ENCODE measurements at places on chromosomes 5 and 9.

DNA sequence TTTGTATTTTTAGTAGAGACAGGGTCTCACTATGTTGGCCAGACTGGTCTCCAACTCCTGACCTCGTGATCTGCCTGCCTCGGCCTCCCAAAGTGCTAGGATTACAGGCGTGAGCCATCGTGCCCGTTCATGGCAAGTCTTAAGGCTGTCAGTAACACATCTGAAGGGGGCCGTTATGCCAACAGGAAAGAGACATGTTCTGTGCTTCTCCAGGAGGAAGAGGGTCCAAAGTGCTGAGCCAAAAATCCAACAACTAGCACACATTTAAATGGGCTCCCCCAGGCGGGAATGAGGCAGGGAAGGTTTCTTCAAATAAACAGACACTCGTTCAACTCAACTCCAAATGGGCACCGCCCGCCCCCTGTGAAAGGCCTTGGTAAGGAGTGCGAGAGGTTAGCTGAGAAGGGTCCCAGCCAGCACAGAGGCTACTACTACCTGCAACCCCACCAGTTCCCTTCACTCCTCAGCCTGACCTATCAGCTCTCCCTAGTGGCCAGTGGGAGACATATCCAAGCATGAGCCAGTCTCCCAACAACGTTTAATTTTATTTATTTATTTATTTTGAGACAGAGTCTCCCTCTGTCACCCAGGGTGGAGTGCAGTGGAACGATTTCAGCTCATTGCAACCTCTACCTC is 84.1 kb upstream of the DMRT1 start:
- no peak for DNase-seq

DNA sequence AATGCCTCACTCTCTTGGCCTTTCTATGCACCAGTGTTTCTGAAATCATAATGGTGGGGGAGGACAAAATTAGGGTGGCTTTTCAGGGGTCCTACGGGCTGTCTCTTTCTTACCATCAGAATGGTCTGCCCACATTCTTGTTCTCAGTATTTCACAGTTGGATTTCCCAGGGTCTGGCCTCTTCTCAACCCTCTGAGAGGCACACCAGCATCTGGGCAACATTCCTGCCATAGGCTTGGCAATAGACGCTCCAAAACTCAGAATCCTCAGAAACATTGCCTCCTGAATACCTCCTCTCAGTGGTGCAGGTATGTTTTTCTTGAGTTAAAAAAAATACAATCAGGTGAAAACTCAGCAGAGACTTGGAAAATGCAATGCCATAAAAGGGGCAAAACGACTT is 358.3 kb downstream of the NTRK2 start:
- DNase-seq: no peak

DNA sequence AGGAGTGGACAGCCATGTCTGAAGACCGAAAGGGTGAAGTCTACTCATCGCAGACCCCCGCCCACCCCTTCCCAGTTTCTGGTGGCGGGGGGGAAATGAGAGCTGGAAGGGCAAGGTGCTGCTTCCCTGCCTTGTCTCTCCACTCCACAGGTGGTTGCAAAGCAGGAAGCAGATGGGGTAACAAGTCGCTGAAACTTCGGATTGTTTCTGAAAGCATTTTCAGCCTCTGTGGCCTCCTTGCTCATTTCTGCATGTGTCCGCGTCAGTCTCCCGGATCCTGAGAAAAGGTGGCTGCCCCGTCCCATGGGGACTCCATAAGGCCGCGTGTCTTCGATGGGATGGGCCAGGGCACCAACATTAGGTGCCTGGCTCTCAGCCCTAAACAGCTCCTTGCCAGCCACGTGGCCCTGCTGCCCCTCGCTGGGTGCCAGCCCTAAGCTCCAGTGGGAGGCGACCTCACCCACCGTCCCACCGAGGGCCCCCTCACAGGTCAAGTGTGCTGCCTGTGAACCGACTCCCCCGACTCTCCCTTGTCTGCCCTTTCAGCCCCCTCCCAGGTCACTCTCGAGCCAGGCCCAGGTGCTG is 971 bp downstream of the PHYKPL start:
- no peak for DNase-seq

DNA sequence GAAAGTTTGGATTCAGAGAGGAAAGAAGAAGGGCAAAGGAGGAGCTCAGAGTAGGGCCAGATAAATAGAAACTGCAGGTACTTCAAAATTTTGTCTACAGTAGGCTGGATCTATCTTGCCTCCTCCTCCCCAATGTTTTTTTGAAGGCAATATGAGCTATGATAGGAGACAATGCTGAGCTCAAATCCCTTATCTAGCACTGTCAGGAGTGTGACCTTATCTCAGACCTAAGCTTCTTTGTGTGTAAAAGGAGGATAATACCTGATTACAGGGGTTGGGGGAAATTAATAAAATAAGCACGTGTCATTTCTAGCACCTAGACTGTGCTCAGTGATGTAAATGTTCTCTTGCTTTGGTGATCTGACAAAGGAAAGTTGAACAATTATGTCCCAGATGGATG is 137.8 kb upstream of the CD180 start:
- no peak for DNase-seq

DNA sequence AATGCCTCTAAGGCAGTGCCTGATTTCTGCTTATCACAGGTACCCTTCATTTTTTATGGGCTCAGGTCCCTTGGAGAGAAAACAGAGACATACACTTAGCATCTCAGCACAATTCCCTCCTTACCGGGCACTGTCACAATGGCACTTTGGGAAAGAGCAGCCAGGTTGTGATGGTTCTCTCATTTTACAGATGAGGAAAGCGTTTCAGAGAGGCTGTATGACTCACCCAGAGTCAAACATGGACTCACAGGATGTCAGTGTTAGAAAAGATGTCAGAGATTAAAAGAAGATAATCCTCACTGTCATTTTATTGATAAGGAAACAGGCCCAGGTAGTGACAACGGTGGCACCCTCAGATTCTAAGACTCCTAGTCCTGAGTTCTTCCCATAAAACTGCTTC is 12.0 kb upstream of the SLC31A2 start:
- DNase-seq: no peak

GRCh38 chr9:128249908-128250838 is 25.6 kb downstream of the GOLGA2 start:
- DNase-seq: no peak

Data from NCI-H1417 treated with DMSO at 0.1 percent for 48 hours (cell line).